ENCODE measurements at places on chromosomes 13 and 19.
A peak's percentile ranks its signal among the peaks of the same experiment; 100 is the strongest.

GRCh38 chr13:113400621-113401451 lies 36.9 kb upstream of the GRTP1 start:
- no peak for DNase-seq

DNA sequence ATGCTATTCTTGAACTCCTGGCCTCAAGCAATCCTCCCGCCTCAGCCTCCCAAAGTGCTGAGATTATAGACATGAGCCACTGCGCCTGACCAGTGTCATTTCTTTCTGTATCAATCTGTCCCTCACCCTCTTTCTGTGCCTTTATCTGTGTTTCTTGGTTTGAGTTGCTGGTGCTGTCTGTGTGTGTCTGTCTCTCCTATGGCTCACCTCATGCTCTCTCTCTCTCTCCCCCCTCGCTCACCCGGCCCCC lies 9.9 kb downstream of the IRF2BP1 start:
- no peak for DNase-seq

DNA sequence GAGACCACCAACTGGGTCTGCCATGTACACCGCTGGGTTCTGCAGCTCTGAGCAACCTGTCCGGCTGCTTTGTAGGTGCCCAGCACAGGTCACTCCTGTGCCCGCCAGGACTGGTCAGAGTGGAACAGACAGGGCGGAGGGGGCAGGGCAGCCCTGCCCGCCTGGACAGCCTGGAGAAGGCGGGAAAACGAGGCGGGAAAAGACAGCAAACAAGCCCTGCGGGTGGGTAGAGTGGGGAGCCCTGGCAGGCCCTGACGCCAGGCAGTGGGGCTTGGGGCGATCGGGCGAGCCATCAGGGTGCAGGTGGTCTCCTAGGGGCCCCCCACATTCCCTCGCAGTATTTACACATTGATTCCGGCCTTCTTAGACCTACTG lies 533 bp upstream of the UHRF1 start:
- DNase-seq, result no peak

DNA sequence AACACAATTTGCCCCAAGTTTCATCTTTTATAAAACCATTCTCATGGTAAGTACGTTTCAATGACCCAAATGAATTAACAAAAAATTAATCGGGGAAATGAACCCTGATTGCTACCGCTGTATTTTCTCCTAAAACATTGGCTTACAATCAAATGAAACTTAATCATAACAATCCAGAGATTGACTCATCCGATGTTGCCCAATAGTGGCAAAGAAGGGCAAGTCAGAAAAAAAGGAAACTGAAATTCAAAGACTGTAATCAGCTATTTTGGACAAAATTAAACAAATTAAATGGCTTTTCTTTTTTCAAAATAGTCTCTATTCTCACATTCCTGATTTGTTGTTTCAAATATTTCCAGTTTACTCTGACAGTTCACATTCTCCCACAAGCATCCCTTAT lies 3.9 kb upstream of the ACOD1 start:
- DNase-seq, result no peak

DNA sequence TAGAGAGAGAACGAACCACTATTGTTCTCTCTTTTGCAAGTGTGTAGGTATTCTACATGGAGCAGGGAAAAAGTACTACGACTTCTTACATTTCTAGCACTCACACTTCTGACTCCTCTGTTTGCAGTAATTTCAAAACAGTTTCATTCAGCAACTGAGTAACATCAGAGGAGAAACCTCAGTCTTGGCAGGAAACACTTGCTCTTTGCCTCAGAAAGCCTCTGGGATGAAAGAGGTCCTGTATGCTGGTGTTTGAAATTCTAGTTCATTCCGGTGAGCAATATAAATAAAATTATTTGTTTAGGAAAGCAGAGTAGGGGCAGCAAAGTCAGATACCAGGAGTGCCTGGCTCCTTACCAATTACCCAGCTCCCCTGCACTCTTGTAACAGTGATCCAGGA lies 595.5 kb downstream of the TBC1D4 start:
- no peak for DNase-seq

DNA sequence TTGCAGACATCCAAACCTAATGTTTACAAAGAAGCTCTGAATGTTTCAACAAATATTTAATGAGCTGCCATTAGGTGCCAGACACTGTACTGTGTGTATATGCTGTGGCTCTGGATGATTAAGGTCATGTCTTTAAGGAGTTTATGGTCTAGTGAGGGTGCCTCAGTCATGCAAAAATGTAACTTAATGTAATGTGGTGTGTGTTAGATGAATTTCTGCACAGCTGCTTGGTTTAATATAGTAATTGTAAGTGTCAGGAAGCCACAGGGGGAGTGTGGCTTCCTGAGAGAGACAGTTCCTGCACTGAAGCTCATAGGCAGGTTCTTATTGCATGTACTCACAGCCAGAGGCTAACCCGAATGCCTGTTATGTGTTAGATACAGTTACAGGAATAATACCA lies 43.3 kb downstream of the SPATA13 start:
- no peak for DNase-seq

DNA sequence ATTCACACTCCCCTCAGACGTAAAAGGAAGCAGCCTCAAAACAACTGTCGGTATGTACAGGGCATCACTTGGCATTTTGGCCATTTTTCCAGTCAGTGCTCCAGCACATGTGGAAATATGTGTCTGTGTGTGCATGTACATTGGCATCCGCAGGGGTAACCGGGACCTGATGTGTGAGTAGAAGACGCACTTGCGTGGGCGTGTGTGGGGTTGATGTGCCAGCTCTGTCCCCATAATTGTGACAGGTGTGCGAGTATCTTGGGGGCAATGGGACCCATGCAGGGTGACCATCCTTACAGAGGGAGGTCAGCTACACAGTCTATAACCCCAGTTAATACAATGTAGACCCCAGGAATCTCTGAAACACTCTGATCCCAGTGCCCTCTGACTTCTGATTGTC lies 7.3 kb upstream of the ZNF331 start:
- DNase-seq, result no peak

DNA sequence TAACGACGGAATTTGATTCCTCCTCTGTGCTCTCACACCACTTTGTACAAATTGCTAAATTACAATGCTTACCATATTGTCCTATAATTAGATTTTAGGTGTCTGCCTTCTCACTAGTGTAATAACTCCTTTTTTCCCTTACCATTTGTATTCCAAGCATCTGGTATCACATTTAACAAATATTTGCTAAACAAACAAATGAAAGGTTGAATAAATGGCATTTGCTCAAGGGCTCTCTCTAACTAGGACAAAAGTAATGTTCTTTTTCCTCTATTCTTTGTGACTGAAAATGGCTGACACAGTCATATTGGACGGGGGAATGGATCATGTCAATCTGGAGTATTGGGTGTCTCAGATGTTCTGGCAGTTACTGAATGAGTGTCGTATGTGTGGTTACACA lies 99.7 kb downstream of the ENOX1 start:
- no peak for DNase-seq

- peak; percentile 87 for DNase-seq
Observed at GRCh38 chr19:12666265-12667048, at the start of the genes MAN2B1 and WDR83. MAN2B1 (minus strand) TSS chr19:12666742; CDS start chr19:12666701, 41 bp downstream. WDR83 (plus strand) TSS chr19:12666807; CDS start chr19:12669791, 2,984 bp downstream.

DNA sequence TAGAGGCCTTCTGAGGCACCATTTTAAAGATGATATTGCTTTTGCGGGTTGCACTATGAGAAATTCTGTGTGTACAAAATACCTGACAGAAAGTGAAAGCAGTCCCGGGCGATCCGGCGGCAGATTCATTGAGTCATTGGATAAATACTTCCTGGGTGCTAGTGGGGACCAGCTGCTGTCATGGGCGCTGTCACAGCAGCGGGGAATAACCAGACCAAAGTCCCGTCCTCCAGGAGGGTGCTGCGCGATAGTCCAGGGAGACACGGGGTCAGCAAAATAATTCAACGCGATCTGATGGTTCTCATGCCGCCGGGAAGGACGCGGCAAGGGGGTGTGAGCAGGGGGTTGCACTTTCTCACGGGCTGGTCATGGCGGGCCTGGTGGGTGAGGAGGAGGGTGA lies 13.5 kb downstream of the ZFR2 start:
- DNase-seq, result peak; percentile 55

DNA sequence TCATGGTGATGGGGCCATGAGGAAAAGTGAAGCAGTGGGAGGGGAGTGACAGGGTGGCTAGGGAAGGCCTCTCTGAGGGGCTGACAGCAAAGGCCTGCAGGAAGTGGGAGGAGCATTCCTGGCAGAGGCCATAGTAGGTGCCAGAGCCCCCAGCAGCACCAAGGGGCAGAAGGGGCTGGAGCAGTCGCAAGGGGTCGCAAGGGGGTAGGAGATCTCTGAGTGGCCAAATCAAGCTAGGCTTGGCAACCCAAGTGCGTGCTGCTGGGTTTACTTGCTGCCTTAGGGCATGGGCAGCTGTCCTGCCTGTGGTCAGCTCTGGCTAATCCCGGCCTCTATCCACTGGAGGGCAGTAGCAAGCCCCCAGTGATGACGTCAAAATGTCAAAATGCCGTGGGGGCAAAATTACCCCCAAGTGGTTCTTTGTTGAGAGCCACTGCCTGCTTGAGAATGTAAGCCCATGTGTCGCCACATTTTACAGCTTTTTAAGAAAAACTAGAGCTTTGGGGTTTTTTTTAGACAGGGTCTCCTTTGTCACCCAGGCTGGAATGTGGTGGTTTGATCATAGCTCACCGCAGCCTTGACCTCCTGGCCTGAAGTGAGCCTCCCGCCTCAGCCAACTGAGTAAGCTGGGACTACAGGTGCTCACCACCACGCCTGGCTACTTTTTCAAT lies 11.8 kb downstream of the CCDC97 start:
- DNase-seq, result peak; percentile 73

- DNase-seq, result no peak
Observed at GRCh38 chr13:27159806-27160563, 11.6 kb downstream of the USP12 start.

- DNase-seq, result no peak
Observed at GRCh38 chr13:32840989-32841713, 175.1 kb upstream of the KL start.

GRCh38 chr19:52048555-52049501 lies at the start of gene ZNF432:
ZNF432 (minus strand) TSS chr19:52048838; CDS start chr19:52046868, 1,970 bp downstream.
- no peak for DNase-seq

- DNase-seq, result no peak
Observed at GRCh38 chr13:38386421-38386820, 36.8 kb downstream of the UFM1 start.

GRCh38 chr19:44808463-44809371 lies at the start of gene BCAM:
BCAM (plus strand) TSS chr19:44809103; CDS start chr19:44809125, 22 bp downstream.
- DNase-seq, result peak; percentile 86

DNA sequence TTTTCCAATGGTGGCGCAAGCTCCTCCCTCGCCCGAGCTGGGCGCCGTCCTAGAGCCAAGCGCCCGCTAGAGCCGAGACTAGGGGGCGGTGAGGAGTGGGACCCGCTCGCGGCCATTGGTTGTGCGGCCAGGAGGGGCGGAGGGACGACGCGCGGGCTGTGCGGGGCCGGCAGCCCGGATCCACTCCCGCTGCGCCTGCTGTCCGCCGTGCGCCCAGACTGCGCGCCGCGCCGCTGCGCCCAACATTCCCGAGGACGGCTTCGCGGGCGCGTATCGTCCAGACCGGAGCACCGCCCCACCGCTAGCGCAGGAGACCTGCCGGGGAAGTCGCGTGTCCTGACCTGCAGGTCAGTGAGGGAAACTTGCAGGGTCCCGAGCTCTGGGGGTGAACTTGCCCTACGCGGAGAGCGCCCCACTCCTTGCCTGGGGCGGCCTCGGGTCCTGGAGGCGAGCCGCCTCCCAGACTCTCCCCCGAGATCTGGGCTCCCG lies at the start of gene SERTM1:
Gene SERTM1 (plus strand): TSS at position 183 of the 489 bp plus-strand sequence. CDS start 21,059 bp downstream, outside the sequence.
- no peak for DNase-seq

DNA sequence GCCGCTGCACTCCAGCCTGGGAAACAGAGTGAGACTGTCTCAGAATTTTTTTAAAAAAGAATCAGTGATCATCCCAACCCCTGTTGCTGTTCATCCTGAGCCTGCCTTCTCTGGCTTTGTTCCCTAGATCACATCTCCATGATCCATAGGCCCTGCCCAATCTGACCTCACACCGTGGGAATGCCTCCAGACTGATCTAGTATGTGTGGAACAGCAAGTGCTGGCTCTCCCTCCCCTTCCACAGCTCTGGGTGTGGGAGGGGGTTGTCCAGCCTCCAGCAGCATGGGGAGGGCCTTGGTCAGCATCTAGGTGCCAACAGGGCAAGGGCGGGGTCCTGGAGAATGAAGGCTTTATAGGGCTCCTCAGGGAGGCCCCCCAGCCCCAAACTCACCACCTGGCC lies at the start of gene KLK2:
Gene KLK2 (plus strand): TSS at position 384 of the 400 bp plus-strand sequence. CDS start 35 bp downstream, outside the sequence.
- no peak for DNase-seq

- DNase-seq, result no peak
Observed at GRCh38 chr19:10279737-10280442, 6.9 kb upstream of the ICAM4 start.

DNA sequence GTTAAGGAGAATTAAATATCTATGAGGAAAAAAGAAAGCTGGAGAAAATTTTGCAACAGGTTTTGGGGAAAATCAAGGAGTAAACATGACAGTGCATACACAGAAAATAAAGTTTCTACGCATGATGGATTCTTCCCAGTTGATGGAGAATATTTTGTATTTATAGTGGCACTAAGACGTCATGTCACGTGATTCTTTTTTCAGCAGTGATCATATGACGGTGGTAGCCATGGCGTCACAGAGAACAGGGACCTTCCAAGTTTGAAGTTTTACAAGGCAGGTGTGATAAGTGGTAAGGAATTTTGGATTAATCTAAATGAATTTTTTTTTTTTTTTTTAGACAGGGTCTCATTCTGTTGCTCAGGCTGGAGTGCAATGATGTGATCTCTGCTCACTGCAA lies 8.5 kb downstream of the MBD3L1 start:
- DNase-seq, result no peak

- no peak for DNase-seq
Observed at GRCh38 chr19:42198676-42199439, 18.6 kb downstream of the DEDD2 start.

GRCh38 chr19:29796173-29796573 lies 15.6 kb upstream of the CCNE1 start:
- DNase-seq, result no peak

- no peak for DNase-seq
Observed at GRCh38 chr19:42066075-42066754, 3.8 kb downstream of the GRIK5 start.

DNA sequence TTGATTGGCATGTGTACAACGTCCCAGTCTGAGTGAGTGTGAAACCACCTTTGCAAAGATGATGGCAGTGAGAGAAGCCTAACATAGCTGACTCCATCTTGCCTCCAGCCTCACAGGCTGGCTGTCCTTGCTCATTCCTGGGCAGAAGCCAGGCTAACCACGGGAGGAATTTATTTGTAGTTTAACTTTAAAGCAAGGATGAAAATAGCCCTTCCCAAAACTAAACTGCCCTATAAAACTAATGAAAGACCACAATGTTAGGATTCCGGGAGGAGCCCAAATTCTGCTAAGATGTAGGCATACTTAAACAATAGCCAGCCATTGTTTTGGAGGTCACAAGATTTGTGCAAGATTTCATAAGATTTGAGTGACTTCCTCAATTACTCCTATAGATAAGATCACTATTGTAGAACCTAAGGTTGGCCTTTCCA lies 96.6 kb upstream of the LSM14A start:
- no peak for DNase-seq

DNA sequence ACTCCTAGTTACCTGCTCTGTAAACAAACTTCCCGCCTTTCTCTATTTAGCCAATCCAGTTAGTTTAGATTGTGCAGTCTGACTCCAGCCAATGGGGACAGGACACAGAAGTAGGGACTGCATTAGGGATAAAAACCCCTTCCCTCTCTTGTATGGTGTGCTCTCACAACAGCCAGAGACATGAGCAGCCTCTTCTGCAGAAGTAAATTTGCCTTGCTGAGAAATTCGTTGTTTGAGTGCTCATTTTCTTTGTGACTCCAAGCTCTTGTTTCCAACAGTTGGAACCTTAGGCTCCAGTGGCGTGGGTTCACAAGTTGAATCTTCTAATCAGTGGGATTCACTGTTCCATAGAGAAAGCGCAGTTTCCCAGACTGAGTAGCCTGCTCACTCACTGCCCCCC lies 66.1 kb downstream of the ZNF93 start:
- no peak for DNase-seq
